Stimulated activated naive CD8-positive, alpha-beta T cell treated with anti-CD3 and anti-CD28 coated beads, Interleukin-15, amount 100 ng/mL, for 72 hours (primary cell): ENCODE measurements at places on chromosomes 5 and 9.

DNA sequence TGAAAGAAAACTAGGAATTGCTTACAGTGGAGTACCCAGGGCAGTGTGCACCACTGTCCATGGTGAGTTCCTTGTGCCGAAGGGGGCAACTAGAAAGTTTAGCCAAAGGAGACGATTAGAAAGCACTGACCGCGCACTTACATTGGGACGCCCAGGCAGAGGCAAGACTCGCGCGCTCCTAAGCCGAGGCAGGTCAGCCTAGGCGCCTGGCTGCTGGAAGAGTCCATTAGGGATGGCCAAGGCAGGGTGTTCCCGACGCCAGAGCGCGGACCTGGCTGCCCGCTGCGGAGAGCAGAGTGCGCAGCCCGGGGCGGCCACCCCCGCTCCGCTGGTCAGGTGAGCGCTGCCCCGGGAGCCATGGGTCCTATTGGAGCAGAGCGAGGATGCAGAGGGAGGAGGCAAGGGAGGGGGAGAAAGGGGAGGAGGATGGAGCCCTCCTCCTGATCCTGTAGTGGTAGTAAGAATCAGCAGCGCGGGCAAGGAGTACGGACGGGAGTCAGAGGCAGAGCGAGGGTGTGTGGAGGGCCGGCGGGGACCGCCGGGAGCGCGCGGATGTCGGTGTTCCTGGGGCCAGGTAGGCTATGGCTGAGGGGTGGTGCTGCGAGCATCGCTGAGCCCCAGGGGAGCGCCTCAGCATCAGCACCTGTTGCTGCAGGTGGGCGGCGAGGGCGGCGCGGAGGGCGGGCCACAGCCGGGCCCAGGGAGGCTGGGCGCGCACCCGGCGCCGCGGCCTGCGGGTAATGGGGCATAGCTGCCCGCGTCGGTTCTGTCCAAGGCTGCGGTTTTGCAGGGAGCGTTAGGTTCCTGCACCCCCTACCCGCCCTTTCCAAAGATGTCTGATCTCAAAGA is at the start of gene ADGRV1:
Gene ADGRV1 (plus strand): TSS at position 454 of the 849 bp plus-strand sequence. CDS start 99 bp downstream, at position 553.
- peak; percentile 10 for DNase-seq

DNA sequence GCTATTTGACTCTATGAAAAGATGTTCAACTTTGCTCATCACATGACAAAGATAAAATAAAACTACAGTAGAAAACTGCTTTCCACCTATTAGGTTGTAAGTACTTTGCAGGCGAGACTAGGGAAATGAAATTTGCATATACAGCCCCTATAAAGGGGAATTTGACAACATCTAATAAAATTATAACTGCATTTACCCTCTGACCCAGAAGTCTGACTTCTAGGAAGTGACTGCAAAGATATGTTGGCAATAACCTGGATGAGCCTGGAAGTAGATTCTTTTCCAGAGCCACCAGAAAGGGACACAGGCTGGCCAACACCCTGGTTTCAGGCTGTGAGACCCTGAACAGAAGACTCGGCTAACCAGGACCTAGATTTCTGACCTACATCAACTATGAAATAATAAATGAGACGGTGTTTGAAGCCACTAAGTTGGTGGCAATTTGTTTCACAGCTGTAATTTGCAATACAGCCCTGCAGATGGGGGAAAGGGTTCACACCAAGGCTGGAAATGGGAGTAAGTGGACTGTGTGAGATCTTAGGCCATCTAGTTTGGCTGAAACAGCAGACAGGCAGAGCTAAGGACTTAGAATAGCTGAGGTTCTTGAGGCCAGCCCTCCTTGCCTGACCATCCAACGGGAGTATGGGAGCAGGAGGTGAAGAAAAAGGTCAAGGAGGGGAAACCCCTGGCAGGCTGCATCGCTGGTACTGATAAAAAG is 106.6 kb downstream of the SIL1 start:
- no peak for DNase-seq

- no peak for DNase-seq
Measured at GRCh38 chr5:121497176-121497575, 354.5 kb upstream of the FTMT start.

GRCh38 chr5:111017731-111018130 is 53.8 kb upstream of the TSLP start:
- DNase-seq, result no peak

DNA sequence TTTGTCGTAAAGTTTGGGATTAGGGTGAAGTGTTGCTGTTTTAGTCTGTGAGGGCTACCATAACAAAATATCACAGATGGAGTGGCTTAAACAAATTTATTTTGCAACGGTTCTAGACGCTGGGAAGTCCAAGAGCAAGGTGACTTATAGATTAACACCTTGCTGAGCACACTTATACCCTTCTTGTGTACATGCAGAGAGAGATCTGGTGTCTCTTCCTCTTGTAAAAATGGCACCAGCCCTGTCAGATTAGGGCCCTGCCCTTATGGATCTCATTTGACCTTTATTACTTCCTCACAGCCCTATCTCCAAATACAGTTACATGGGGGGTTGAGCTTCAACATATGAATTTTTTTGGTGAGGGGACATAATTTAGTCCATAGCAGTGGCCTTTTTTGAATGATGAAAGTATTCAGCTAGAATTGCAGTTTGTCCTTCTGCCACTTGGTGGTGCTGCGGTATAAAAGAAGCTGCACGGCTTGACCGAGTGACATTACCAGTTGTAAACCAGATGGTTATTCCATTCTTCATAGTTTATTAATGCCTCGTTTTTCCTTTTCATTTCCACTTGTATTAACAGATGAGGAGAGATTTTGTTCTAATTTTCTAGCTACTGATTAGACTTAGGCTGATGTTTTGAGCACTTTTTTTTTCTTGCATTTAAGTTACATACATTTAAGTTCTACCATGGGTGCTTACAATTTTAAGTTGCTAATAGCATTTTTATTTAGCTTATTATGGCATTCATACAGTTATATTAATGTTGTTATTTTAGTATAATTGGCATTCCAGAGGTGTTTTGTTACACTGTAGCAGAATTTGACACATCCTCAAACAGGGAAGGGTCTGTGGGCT is 19.4 kb downstream of the DCP2 start:
- peak; percentile 61 for DNase-seq

DNA sequence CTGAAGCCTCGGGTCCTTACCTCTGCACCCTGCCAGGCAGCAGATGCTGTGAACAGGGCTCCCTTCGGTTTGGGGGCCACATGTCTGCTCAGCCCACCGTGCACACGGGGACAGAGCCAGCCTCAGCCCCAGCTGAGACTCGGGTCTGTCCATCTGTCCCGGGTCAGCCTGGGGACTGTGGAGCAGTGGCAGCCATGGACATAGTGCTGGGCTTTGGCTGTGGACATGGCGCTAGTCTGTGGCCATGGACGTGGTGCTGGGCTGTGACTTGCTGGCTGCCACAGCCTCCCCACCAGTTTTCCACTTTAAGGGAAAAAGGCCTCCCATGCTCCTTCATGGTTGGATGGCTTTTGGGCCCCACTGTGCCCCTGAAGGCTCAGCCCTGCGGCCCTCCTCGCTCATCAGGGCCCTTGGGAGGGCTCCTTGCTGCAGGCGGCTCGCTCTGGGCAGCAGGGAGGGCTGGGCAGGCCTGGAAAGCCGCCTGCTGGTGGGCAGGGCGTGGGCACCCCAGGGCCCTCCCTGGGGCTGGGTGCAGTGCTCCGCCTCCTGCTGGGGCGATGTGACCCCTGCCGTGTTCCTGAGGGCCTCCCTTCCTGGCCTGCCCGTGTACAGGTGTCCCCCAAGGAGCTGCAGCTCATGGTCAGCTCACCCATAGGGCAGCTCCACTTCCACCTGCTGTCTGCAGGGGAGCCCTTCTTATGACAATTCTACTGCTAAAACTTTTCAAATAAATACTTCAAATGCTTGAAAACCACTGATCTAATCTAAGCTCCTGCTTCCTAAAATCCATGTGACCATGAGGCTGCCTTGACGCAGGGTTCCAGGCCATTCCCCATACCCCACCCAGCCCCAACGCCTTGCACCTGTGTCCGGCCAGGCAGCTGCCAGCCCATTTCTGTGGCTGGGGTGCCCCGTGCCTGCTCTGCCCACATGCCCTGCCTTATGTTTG is 112.1 kb upstream of the LMX1B start:
- DNase-seq, result no peak

GRCh38 chr9:136700959-136701667 is 11.3 kb upstream of the DIPK1B start:
- DNase-seq, result peak; percentile 81
